BJ (cell line): ENCODE measurements at places on chromosomes 13 and 19.

- DNase-seq: no peak
These were observed 43.4 kb downstream of the ACTN4 start for GRCh38 chr19:38690832-38691231.

DNA sequence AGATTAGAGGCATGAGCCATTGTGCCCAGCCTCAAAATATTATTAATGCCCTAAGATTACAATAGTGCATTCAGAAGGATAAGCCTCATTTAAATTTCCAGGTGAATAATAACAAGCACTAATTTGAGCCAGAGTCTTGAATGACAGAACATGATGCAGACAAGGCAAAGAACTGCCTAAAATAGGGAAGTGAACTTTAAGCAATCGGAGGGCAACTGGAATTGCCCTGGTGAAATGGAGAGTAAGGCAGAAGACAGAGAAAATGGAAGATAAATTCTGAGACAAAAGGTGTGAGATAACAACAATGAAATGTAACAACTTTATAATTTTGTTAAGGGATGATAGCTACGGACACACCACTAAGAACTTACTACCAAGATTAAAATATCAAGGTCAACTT, 199.9 kb downstream of the DIAPH3 start:
- DNase-seq: no peak

DNA sequence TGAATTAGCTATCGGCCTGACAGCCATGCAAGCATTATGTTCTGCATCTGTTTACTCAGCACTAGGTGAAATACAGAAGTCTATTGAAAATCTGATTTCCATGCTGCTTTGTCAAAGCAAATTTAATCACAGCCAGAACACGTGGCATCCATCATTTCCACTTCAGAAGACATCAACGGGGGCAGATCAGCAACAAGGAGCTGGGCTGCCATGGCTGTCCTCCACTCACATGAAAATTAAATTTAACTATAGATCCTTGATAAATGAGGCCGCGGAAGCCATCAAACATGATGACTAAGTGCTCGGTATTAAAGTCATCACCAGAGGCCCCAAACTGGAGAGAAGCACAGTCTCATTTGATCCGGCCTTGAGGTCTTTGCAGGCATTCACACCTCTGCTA, 443.5 kb downstream of the HS6ST3 start:
- no peak for DNase-seq

GRCh38 chr19:3606690-3607289, at the start of gene TBXA2R:
Gene TBXA2R, minus strand, starts transcription at chr19:3606875. Its CDS starts 6,241 bp downstream, at chr19:3600634.
- DNase-seq: no peak

DNA sequence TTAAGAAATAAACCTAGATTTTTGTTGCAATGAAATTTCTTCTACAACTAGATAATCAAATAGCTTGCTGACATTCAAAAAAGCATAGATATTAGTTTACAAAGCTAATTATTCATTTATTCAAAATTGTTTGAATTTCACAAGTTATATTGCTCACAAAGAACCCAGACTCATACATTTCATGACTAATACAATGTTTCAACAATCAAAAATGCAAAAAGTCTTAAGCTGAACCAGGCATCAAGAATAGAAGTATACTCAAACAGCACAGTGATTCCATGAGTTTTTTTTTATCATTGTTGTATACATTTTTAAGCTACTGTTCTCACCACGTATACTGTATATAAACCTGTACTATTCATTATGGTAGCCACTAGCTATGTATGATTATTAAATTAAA, 51.0 kb downstream of the DIAPH3 start:
- no peak for DNase-seq

- DNase-seq: no peak
These were observed 6.3 kb upstream of the F10 start for GRCh38 chr13:113116206-113116800.

DNA sequence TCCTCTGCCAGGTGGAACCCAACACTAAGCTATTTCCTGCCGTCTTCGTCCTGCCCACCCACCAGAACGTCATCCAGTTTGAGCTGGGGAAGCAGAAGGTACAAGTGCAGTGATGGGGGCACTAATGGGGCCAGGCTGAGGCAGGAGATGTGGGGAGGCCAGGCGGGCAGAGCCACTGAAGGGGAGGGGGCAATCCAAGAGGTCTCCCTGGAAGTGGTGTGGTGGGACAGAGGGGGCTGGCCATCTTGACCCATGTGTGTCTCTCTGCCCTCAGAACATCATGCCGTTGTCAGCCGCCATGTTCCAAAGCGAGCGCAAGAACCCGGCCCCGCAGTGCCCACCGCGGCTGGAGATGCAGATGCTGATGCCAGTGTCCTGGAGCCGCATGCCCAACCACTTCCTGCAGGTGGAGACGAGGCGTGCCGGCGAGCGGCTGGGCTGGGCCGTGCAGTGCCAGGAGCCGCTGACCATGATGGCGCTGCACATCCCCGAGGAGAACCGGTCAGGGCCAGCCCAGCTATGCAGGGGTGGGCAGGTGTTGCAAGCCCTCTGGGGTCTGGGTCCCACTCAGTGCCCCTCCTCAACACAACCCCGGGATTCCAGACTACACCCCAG, 49.6 kb downstream of the RYR1 start:
- DNase-seq: no peak

- no peak for DNase-seq
These were observed 43.5 kb upstream of the SHISA2 start for GRCh38 chr13:26095338-26095737.

GRCh38 chr13:30918662-30919405, 12.8 kb downstream of the MEDAG start:
- no peak for DNase-seq

DNA sequence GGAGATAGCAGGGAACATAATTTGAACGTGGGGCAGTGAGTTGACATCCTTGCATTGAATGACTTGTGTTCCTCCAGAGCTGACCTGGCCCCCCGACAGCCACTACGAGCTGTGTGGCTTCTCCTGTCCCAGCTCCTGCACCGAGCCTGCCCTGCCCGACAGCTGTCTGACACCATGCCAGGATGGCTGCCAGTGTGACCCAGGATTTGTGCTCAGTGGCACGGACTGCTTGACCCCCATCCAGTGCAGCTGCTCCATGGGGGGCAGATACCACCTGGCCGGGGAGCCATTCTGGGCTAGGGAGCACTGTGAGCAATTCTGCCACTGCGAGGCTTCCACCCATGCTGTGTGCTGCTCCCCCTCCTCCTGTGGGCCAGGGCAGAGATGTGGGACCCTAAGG, 29.2 kb upstream of the FXYD3 start:
- DNase-seq: no peak

- no peak for DNase-seq
These were observed 5.3 kb downstream of the SBNO2 start for GRCh38 chr19:1168572-1169410.

DNA sequence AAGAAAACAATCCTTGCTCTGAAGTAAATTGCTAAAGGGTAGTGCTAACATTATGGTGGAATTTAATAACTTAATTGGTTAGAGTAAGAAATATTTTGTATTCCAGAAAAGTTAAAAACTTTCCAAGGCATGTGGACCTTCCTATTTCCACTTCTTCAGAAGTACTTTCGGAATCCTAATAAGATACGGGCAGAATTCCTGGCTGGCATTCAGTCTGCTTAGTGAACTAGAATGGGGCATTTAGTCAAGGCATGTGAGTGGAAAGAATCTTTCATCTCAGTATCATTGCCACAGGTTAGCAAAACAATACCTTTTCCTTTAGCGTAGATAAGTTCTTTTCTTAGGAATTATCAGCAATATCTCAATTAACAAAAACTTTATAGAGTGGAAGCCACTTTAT, 85.1 kb downstream of the TNFRSF19 start:
- DNase-seq: no peak

DNA sequence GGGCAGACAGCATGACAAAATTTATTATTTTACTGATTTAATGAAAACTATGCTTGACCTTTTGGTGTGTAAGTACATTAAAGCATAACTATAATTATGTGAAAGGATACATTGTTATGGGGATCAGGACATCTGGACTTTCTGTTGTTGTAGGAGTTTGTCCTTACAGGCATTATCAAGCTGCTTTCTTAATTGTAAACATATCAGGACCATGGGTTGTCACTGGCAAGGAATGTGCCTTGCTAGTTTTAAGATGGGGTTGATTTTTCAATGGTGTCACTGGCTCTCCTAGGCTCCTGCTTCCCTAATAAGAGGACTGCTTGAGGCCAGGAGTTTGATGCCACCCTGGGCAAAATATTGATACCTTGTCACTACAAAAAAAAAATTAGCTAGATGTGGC, 32.6 kb downstream of the KBTBD6 start:
- DNase-seq: no peak

GRCh38 chr13:49499889-49500660, 4.3 kb downstream of the PHF11 start:
- peak; percentile 57 for DNase-seq

DNA sequence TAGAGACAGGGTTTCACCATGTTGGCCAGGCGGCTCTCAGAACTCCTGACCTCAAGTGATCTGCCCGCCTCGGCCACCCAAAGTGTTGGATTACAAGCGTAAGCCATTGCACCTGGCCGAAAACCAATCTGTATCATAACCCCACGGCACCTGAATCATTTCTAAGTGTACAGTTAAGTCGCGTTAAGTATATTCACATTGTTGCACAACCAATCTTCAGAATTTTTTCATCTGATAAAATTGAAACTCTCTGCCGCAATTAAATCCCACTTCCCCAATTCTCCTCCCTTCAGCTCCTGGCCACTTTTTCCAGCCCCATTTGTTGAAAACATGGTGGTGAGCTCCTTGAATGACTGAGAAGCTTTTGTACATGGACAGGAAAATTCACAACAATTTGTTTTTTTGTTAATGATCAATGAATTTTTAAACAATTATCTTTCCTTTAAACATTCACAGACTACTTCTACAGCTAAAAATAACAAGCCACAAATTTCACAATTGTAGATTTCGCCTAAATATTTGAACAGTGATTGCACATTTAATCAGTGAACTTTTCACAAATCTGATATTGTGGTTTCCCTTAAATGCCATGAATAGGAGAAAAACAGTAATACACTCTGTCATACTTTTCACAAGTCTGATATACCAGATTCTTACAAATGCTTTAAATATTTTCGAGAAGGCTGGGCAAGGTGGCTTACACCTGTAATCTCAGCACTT, 13.8 kb downstream of the FGF21 start:
- no peak for DNase-seq

DNA sequence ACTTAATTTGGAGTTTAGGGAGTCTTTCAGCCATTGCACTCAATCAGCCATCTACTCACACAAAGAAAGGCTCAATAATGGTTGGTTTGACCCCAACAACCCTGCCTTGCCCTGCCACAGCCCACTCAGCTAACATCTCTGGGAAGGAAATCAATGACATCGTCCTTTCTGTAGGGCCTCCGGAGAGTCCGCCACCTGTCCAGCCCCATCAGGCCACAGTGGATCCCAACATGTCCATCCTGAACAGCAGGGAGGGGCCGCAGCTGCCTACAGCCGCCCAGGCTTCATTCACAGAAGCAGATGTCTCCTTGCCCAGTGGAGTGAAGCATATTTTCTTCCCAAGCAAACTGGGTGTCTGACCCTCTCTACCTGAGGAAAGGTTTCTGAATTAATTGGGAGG, 4.2 kb upstream of the CDX2 start:
- no peak for DNase-seq

DNA sequence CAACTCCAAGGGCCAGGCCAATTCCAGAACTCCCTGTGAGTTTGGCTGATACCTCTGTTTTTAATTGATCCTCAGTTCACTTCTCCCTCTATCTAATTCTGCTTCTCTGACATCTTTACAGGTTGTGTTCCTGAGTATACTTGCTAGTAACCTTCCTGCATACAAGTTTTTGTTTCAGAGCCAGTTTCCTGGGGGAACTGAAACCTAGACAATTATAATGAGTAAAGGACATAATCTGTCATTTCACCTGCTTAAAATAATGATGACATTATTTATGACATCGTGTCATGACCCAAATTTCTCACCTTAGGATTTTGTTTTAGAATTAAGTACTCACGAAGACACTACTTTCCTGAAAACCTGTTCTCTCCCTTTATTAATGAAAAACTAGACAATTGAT, 12.5 kb upstream of the MYCBP2 start:
- DNase-seq: no peak
